Stimulated activated CD4-positive, alpha-beta T cell treated with anti-CD3 and anti-CD28 coated beads, Interleukin-1b, Interleukin-23, amount 100 ng/mL, for 1 hour (primary cell): ENCODE measurements at places on chromosomes 6 and 20.

GRCh38 chr20:17873410-17874270 is 95.0 kb downstream of the SNX5 start:
- no peak for DNase-seq

GRCh38 chr6:44775121-44775520 is 387.6 kb downstream of the CDC5L start:
- DNase-seq = no peak

DNA sequence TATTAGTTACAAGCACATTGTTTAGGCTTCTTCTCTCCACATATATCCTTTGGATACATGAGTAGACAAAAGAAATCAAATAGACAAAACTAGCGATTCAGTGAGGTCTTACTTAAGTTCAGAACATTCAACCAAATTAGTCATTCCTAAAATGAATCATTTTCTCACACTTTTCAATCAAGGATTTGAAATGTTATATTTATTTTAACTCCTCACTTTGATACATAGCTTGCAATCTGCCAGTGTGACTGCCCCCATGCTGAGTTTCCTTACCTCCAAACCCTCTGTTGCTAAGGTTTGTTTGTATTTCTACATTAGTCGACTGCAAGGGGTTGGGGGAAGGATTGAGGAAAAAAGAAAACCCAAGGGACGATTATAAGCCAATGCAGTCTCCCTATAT is 3.5 kb upstream of the MOXD1 start:
- no peak for DNase-seq

- no peak for DNase-seq
These were observed 179.0 kb upstream of the MAP3K7 start for GRCh38 chr6:90765895-90766294.

DNA sequence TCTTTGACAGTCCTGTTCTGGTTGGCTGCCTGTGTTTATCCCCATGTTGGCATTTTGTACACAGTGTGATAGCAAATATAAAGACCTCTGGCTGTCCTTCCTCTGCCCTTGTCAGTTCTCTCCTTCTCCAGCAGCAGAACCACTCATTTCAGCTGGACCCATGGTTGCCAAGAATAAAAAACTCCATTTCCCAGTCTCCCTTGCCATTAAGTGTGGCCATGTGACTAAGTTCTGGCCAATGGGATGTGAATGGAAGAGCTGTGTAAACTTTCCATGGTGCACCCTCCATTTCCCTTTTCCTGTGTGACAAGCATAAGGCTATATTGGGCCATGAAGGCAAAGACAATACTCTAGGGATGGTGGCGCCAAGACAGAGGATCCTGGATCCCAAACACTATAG is 78.4 kb upstream of the TBC1D7 start:
- DNase-seq = no peak

GRCh38 chr6:157535340-157536222 is 154.6 kb downstream of the ZDHHC14 start:
- no peak for DNase-seq

- DNase-seq = no peak
These were observed 142.4 kb downstream of the ZFP64 start for GRCh38 chr20:52049001-52049731.
